ENCODE measurements at places on chromosomes 2 and 18.

DNA sequence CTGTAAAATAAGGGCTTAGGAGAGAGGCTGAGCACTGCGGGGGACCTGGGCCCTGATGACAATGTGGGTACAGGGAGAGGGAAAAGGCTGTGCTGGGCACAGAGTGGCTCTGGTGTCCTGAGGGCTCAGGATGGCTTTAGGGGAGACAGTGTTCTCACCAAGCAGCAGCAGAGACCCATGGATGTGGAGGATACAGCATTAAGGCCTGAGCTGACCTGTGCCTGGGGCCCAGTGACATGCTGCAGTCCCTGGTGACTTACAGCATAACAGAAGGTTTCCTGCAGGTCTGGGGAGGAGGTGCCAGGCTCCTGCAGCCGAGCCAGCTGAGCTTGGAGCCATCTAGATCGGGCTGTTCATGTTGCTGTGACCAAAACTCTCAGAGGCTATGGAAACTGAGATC is 191.3 kb upstream of the SMAD2 start:
- DNase-seq: no peak

DNA sequence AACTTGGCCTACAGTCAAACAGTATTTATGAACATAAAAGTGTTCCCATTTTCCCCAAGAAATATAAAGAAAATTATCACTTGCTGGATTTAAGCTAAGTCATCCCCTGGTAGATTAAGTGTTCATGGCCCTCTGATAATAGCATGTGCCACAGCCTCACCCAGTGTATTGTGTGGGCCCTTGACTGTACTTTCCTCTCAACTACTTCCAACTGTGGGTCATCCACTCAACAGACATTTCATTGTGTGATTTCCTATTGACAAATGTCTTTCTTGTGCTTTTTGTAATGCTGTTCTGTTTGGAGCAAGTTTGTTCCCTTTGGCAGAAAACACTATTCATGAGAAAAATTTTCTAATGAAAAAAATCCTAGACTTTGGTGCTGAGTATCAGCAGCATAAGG is 48.4 kb upstream of the TMEM17 start:
- no peak for DNase-seq

GRCh38 chr2:120472891-120473309 is 127.0 kb downstream of the INHBB start:
- no peak for DNase-seq

DNA sequence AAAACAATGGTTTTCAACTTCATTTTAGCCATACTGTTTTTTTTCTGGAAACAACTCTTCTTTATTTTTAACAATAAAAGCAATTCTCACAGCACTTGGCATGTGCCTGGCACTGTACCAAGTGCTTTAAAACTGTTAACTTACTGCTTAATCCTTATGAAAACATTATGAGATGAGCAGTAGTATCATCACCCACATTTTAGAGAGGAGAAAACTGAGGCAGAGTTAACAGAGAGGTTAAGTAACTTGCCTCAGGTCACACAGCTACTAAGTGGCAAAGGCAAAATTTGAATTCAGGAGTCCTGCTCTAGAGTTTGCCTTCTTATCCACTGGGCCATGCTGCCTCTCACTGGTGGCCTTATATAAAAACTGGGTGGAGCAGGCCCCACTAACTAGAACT is 23.2 kb downstream of the CTIF start:
- no peak for DNase-seq

GRCh38 chr2:42089340-42089925 is 41.6 kb downstream of the PKDCC start:
- DNase-seq: peak; percentile 77

GRCh38 chr2:158323381-158323780 is 133.2 kb downstream of the CCDC148 start:
- no peak for DNase-seq

DNA sequence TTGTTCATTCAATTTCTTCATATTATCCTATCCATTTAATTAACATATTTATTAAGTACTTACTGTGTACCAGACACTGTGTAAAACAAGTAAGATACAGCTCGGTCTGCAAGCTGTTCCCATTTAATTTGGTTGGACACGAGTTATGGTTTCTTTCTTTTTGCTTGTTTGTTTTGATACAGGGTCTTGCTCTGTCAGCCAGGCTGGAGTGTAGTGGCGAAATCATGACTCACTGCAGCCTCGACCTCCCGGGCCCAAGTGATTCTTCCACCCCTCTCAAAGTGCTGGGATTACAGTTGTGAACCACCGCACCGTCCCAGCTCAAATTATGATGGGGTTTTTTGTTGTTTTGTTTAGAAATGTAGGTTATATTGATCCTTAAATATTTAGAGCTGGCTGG is 9.0 kb downstream of the CYBRD1 start:
- DNase-seq: no peak

- no peak for DNase-seq
Measured at GRCh38 chr18:45402485-45403056, 212.7 kb upstream of the SLC14A2 start.

DNA sequence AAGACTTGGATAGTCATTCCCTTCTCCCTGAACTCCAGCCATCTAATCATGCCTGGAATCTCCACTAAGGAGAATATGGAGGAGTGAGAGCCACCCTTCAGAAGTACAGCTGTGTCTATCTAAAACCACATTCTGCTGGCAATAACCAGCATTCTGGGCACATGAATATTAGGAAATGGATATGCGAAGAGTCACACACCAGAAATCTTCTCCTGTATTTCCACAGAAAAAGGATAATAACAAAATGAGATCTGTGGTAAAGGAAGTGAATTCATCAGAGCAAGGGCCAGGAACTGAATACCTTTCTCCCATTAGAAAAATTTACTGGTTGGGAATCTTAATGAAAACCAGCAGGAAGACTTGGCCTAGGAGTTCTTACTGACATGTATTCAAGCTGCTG is 218.8 kb downstream of the SCG2 start:
- no peak for DNase-seq

DNA sequence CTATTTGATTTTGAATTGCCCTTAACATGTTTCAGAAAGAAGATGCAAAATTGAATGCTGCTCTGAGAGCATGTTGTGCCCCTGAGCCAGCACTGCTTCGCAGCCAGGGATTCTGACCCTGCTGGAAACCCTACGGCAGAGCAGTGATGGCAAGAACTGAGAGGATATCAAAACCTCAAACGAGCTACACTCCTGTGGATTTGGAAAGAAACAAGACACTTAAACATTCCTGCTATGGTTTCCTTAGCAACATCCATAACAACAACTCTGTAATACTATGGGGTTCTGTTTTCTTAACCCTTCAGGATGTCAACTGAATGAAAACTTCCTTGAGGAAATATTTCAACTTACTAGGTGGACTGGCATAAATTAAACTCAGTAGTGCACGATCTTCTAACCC is 649.1 kb downstream of the NYAP2 start:
- no peak for DNase-seq

DNA sequence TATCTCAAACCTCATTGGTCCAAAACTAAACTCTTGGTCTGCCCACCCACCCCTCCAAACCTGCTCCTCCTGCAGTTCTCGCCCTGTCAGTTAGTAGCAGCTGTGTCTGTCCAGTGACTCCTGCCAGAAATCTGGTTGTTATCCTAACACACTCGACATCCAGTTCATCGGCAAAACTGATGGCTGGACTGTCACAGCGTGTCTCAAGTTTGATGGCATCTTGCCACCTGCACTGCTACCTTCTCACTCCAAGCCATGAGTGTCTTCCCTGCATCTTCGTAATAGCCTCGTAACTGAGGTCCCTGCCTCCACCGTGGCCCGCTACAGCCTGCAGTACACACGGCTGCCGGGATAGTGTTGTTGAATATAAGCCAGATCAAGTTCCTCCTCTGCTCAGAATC is 470.1 kb upstream of the RAB12 start:
- no peak for DNase-seq

DNA sequence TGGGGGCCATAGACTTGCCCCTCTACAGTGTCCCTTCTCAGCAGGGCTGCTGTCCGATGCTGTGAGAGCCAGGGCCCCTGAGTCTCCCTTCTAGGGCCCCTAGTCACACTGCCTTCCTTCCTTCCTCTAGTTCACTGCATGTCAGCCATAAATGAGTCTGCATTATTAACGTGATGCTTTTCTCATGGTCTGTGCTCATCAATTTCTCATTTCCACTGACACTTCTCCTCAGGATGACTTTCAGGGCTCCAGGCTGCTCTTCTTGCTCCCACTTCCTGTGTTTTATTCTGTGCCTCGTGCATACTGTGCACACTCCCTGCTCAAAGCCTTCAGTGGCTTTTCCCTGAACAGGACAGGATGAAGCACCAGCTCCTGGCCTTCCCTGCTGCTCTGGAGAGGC is 146.5 kb downstream of the FAM210A start:
- no peak for DNase-seq

DNA sequence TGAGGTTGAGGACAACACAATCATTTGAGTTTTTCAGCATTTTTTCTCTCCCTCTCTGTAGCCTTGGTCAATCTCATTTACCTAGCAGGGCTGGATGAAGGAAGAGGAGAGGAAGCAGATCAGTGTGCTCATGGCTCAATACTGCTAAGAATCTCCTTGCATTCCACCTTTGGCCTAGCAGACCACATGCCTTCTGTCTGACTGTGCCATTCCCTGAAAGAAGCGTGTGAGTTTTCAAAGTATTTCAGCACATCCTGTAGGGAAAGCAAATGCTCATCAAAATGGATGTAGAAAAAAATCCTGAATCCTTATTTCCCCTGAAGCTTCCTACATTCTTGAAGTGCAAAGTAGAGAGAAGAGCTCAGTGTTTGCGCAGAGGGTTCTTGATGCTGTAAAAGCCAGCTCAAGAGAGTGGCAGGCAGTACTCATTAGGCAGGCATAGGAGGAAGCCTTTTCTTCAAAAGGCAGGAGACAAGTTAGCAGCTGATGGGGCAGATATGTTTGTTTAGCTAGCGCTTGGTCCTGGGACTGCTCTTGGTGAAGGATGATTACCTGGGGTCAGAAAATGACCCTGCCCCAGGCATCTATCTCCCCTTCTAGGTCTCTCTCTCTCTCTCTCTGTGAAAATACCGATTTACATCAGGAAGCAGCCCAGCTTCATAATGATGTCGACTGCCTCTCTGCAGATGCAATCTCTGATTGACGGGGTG is 14.4 kb upstream of the PIK3C3 start:
- DNase-seq: no peak

- peak; percentile 33 for DNase-seq
Measured at GRCh38 chr2:72993147-72993932, 76.0 kb downstream of the EMX1 start.

- DNase-seq: no peak
Measured at GRCh38 chr2:129699781-129700573, 279.5 kb upstream of the RAB6C start.

- no peak for DNase-seq
Measured at GRCh38 chr2:220450846-220451245, 823.4 kb downstream of the SLC4A3 start.

- no peak for DNase-seq
Measured at GRCh38 chr18:52190631-52191030, 149.4 kb upstream of the DCC start.

- DNase-seq: no peak
Measured at GRCh38 chr18:8951491-8951890, 151.0 kb upstream of the NDUFV2 start.

DNA sequence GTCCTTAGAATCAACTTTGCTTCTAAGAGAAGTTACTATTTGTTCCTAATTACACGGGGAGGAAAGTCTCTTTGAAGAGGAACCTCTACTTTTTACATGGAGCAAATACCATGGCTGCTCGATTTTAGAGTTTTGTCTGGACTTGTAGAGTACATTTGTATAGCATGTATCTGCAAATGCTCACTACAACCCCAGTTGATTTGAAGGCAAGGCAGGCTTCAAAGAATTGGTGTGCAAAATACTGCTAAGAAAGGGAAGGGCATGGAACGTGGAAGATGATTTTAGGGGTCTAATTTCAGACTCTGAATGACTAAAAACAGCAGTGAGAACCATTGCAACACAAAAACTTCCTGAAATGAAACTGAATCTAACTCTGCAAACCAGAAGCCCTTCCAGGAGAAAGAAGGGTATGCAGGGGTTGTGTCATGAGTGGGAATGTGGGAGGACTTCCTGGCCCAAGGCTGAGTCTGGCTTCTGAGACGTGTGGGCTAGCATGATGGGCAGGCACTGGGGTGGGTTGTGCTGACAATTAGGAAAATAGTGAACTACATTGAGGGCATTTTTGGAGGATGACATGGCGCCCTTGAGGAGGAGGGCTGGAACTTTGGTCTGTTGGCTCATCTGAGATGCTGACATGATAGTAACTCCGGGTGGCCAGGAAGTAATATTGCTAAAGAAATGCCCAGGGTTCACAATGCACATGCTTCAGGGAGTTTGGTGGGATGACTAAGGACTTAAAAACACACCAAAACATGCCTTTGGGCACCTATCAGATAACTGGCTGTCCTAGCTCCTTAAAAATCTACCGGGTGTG is 18.9 kb upstream of the IL1R2 start:
- DNase-seq: no peak

DNA sequence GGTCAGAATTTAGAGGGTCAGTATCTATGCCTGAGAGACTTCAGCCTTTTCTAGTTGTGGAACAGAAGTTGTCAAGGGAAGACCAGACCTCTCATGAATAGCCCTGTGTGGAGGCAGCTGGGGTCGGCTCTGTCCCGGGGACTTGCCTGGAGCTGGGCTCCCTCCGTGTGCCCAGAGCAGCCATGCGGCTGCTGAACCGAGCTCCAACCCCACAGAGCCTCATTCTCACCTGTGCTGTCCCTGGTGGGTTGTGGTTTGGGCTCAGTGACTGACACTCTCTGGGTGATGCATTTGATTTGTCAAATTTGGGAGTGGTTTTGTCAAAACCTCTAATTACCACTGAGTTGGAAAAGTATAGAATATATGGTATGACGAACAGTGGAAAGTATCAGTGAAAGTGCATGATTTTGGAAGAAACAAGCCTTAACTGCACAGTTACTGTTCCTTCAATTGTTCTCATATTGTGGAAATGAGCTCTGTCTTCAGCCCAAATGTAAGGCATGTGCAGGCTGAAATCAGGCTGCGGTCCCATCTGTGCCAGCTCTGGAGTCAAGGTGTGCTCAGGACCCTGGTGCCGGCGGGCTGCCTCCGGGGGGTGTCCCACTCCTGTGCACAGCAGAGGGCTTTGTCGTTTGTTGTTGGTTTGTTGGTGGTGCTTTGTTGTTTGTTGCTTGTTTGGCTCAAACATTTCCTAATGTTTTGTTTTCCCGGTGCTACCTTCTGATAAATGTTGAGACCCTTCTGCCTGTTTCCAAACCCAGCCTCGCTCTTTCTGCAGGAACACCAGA is 200.3 kb downstream of the SNTG2 start:
- no peak for DNase-seq

GRCh38 chr2:216206821-216207220 is 97.7 kb downstream of the XRCC5 start:
- DNase-seq: peak; percentile 30

DNA sequence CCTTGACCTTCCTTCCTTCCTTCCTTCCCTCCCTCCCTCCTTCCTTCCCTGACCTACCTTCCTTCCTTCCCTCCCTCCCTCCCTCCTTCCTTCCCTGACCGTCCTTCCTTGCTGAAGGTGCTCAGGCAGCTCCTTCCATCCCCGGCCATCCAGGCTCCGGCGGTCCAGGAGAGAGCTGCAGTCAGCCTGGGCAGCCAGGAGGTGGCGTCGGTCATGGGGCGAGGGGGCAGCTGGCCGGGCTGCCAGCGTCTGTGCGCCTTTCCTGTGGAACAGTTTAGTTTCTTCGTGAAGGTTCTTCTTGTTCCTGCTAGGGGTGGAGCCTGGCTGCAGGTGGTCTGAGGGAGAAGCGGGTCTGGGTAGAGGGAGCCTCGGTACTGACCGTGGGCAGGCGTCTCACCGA is 15.7 kb downstream of the GPR35 start:
- DNase-seq: peak; percentile 38

- DNase-seq: no peak
Measured at GRCh38 chr18:50751490-50751889, 68.3 kb downstream of the MRO start.

Measured in stimulated activated CD4-positive, alpha-beta T cell treated with anti-CD3 and anti-CD28 coated beads, Interleukin-15, amount 100 ng/mL, for 24 hours (primary cell).